NCI-H2081 treated with DMSO at 0.1 percent for 48 hours (cell line): ENCODE measurements at places on chromosomes 2 and 18.

- no peak for DNase-seq
Measured at GRCh38 chr2:190999058-190999457, 14.9 kb downstream of the STAT1 start.

DNA sequence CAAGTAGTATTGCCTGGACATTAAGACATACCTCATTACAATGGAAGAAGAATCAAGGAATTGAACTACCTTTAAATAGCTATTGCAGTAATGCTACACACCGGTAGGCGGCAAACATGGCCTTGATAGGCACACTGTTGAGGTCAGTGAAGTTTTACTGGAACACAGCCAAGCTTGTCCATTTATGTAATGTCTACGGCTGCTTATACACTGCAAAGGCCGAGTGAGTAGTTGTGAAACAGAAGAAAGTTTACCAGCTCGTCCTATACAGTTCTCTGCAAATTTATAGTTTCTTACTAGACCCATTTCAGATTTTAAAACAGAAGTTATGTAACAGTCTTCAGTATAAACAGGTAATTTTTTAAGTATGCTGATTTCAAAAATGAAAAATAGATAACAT lies 38.8 kb downstream of the PPP4R1 start:
- DNase-seq = peak; percentile 2

DNA sequence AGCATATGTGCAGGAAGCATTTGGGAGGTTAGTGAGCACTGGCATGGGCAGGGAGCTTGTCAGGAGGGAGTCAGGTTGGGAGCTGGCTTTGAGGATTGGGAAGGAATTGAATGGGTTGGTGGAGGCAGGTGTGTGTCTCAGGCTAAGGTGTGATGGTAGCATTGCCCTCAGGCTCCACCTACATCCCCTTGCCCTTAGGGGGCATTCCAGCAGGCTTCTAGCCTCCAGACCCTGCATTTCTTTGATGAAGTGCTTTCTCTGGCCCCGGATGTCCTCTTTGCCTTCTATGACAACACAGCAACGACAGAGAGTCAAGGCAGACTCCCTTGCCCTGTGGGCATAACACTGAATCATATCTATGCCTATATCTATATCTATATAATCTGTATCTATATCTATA lies 13.5 kb downstream of the RHBDD1 start:
- DNase-seq = no peak

GRCh38 chr2:194867328-194867727 lies 789.7 kb upstream of the SLC39A10 start:
- DNase-seq = peak; percentile 26
